ENCODE measurements at places on chromosomes 13 and 19.

DNA sequence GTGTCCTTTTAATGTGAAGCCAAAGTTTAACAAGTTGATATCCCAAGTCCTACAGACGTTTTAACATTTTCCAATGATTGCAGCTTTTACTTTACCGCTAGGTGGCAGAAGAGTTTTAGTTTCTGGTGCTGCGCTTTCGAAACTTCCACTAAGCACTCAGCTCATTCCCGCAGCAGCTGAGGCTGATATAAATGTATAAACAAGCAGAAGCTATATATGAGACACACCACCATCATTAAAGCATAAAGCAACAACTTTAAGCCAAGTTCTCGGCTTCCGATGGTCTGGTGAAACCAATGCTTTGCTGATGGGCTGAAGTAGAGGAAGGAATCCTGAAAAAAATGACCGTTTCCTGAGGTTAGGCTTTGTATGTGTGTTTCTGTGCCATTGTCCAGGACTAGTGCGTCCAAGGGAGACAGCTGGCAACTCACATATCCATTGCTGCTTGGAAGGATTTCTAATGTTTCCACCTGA, 753.9 kb downstream of the OLFM4 start:
- no peak for DNase-seq

- no peak for DNase-seq
These were observed 22.4 kb upstream of the PLAUR start for GRCh38 chr19:43692385-43692784.

DNA sequence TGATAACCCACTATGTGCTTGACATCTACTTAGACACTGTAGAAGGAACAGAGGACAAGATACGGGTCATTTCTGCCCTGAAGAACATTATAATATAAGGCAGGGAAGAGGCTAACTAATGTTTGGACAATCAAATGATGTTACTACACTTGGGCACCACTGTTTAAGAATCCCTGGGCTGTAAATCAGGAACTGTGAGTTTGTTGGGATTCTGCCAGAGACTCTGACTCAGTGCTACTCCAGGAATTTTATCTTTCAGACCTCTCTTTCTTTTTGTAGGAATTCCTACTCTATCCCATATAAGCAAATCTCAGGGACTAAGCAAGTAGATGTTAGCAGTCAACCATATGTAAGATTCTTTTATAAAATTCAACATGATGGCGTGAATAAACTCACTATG, 3.1 kb upstream of the ZNF471 start:
- DNase-seq, result no peak

GRCh38 chr13:70502944-70503343, 394.7 kb upstream of the KLHL1 start:
- DNase-seq, result no peak

DNA sequence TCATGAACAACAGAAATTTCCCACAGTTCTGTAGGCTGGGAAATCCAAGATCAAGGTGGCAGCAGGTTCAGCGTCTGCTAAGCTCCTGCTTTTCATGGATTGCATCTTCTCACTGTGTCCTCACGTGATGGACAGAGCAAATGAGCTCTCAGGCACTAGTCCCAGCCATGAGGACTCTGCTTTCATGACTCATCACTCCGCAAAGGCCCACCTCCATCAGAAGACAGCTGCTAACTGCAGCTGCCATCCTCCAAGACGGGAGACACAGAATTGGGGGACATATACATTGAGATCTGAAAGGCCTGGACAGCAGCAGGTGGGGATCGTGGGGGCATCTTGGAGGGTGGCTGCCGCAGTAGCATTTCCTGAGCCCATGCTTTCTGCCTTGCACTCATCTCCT, 44.4 kb upstream of the SPATA13 start:
- DNase-seq, result no peak

- DNase-seq, result no peak
These were observed 309.3 kb downstream of the DCT start for GRCh38 chr13:94170145-94170571.

DNA sequence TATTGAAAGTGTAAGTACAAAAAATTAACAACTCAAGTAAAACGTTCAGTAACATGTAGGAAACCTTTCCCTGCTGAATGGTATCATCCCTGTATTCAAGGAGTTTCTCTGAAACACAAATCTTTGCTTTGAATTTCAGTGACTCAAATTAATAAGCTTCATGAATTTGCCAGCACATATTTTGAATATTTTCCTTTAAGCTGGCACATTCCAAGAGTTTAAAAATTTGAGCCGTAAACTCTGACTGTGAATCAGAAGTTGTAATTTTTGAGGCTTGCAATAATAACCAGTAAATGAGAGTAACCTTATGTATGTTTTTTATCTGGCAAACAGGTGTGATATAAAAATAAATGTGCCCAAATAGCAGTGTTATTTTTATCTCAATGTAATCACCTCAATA, 1722.6 kb upstream of the PRR20A start:
- DNase-seq, result no peak

GRCh38 chr13:63554157-63554556, 2138.5 kb upstream of the PCDH20 start:
- DNase-seq, result no peak

DNA sequence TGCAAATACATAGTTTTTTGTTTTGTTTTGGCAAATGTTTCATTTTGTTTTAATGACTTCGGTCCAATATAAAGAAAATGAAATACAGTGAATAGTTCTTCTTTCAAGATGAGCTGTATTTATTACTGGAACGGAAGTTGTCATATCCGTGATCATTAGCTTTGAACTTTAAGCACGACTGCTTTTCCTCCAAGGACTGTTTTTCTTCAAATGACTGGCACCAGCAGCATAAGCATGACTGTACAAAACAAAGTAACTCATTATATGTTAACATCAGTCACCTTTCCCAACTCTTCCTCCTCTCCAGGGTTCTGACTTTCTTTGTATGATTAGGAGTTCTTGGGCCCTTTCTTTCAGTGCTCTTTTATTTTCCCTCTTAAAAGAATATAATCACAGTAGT, 20.5 kb downstream of the EDNRB start:
- no peak for DNase-seq

DNA sequence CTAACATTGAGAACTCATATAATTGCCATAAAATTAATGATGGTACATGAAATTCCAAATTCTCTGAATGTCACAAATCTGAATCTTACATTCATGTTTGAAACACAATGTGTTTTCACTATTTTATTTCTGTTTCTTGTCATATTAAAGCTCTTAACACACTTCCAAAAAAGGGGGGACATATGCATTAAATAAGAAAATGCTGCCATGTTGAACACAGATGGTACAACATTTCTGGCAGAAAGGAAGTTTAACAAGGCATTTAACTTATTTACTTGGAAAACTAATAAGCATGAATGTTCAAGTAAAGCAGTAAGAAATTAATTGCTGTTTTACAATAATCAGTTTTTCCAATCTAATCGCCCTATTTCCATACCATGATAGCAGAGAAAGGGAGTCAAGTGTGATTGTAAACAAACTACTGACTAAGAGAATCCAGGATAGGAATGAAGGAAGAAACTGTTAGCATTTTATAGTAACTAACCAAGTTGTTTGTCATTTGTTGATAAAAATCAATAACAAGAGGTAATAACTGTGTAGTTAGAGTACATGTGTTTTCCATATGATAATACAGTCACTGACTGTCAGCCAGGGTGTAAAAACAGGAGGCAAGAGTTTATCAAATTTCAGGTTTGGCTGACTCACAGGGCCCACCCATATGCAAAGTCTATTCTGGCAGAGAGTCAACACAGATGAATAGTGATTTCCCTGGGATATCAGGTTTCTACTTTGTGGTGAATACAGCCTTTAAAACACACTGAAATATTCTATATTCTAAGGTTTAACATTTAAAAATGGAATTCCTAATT, 5.7 kb upstream of the FOXO1 start:
- DNase-seq, result no peak

- DNase-seq, result no peak
These were observed 12.9 kb upstream of the RNF113B start for GRCh38 chr13:98189841-98190505.

GRCh38 chr19:5824751-5825150, 14.8 kb downstream of the FUT6 start:
- no peak for DNase-seq

DNA sequence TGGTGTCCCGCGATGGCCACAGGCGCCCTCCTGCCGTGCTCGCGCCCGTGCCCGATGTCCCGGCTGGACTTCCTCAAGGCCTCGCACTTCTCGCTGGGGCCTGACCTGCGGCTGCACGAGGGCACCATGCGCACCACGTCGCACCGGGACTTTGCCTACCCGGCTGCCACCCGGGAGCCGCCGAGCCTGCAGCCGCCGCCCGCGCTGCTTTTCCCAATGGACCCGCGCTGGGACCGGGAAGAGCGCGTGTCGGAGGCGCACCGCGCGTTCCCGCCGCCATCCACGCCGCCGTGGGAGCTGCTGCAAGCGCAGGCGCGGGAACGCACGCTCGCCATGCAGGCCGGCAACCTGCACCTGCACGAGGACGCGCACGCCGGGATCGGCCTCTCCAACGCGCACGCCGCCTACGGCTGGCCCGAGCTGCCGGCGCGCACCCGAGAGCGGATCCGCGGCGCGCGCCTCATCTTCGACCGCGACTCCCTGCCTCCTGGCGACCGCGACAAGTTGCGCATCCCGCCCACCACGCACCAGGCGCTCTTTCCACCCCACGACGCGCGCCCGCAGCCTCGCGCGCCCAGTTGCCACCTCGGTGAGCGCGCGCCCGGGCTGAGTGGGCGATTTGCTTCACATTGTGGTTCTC, 12.1 kb upstream of the PEX11G start:
- peak; percentile 66 for DNase-seq

Measured in activated T-cell treated with anti-CD3 and anti-CD28 coated beads for 48 hours (primary cell).